Smooth muscle cell of the brain vasculature (primary cell): ENCODE measurements at places on chromosomes 1 and 21.

- DNase-seq, result no peak
Observed at GRCh38 chr1:21779613-21780521, 3.1 kb downstream of the USP48 start.

DNA sequence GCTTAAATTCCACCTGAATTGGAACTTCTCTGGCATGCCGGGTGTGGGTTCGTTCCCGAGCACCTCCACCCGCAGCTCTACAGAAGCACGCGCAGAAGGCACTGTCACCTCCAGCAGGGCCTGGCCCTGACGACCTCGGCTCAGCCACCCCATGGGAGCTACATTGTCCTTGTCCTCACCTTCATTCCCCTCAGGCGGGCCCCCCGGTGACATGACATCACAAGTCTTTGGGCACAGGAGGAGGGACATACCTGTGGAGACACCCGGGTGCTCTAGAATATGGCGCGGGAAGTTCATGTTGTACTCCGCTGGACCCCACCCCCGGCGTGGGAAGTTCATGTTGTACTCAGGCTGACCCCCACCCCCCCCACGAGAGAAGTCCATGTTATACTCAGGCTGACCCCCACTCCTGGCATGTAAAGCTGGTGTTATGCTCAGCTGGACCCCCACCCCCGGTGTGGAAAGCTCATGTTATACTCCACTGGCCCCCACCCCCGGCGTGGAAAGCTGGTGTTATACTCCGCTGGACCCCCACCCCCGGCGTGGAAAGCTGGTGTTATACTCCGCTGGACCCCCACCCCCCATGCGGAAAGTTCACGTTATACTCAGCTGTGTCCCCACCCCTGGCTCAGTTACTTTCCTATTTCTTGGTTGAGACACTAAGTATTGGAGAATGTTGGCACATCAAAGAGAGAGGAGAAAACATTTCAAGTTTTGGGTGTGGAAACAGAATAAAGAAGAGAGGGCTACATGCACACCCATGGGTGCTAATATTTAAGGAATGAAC, 37.6 kb downstream of the UMODL1 start:
- no peak for DNase-seq

DNA sequence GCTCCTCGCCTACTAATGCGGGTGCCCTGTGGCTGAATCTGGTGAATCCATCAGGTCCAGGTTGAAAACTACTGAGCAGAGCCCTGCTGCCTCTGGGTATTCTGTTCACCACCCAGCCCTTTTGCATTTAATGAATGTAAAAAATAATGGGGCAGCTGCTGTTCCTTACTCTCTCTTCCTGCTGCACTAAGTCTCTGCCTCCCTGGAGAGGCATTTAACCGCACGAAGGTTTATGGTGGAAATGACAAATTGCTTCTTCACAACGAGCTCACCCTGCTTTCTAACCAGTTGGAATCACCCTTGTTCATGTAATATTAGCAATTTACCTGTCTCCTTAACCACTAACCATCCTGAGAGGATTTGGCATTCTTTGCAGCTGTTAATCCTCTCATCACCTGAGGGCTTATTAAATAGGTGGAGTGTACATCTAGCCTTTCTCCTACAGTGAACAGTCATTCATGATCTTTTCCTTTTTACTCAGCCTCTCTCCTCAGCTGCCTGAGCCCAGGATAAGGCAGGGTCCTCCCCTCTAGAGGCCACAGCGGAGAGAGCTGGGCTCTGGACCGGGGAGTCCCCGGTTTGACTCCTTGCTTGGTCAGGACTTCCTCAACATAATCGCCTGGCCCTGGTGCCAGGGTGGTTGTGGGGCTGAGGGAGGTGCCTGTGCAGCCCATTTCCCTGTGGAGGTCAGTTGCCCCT, 97.6 kb downstream of the NOS1AP start:
- no peak for DNase-seq

- DNase-seq, result no peak
Observed at GRCh38 chr1:234509457-234510328, 30.7 kb upstream of the TARBP1 start.

DNA sequence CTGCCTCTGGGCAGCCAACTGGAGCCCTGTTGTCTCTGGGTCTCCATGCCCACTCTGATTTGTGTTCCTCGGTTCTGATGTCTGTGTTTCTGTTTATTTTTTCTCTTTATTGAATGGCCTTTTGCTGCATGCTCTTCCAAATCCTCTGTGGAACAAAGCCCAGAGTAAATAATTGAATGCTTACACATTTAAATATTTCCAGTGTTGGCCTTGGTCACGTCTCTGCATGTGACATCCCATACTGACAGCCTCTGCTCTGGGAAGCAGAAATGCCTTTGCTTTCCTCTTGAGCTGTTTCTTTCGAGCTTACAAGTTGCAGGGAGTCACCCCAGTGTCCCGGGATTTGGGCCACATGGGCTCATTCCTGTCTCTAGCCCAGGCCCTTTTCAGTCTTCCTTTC, 267.9 kb downstream of the PTPRU start:
- DNase-seq, result no peak

GRCh38 chr1:19346026-19346425, 33.9 kb downstream of the SLC66A1 start:
- DNase-seq, result no peak

GRCh38 chr1:77631751-77632150, 50.7 kb downstream of the ZZZ3 start:
- no peak for DNase-seq

DNA sequence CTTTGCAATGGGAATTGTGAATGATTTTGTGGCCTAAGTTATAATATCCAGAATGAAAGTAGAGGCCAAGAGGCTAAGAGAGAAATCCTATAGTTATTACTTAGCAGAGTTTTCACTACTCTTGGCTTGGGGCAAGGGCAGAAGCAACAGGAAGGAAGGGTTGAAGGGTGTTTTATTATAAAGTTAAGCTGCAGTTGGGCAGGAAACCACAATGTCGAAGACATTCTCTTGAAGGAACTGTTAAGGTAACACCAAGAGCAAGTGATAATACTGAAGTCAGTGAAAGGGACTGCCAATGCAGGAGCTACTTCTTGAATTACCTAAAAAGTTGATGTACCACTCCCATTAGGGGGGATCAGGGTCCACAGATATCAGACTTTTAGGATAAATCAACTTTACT, 8.3 kb downstream of the XCL2 start:
- no peak for DNase-seq

- no peak for DNase-seq
Observed at GRCh38 chr1:89539128-89539527, 14.5 kb downstream of the LRRC8B start.

DNA sequence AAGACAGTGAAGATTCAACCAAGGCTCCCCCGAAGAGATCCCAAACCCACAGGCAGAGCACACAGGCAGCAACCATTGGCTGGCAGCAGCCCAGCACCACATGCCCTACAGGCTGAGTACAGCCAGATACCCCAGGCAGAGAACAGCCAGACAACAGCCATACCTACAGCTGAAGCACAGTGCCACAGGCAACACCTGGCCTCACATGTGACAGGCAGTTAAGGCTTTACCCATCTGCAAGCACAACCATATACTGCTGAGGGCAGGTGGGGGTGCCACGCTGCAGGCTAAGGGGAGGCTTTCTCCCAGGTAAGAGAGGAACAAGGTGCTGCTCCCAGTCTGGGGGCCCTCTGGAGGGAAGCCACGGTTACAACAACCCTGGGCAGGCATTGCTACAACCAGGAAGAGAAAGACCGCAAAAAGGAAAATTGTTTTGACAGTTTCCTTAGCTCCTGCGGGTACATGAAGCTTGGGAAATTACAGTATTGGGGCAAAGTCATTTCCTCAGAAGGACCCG, 12.3 kb downstream of the CHIT1 start:
- DNase-seq, result no peak

DNA sequence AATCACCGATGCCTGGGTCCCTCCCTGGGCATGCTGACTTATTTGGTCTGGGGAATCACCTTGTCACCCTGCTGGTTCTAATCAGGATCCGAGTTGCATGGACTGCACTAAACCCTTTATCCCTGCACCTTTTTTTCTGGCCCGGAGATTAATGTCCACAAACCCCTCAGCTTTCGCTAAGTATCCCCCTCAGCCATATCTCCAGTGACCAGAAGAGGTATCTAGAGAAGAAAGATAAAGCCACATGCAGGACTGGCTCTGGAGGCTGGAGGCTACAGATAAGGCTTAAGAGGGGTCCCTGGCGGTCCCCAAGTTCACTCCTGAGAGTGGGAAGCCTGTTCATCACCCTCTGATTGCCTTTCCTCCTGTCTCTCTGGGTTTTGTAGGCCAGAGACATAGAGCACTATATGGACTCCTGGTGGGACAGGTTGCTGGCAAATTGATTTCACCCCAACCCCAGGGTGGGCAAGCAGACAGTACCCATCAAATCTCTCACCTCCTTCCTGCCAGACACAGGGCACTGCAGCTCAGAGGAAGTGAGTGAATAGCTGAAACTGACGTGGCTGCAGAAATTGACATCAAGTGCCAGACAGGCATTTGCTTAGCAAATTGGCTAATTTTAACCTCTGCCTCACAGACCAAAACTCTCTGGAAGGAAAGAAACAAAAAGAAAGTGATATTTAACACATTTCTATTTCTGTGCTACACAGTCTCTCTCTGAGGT, 38.8 kb downstream of the HMGB4 start:
- DNase-seq, result no peak

- DNase-seq, result no peak
Observed at GRCh38 chr1:229075217-229075616, 195.7 kb upstream of the RAB4A start.

GRCh38 chr1:45359882-45360513, 19.8 kb upstream of the MUTYH start:
- peak; percentile 55 for DNase-seq

DNA sequence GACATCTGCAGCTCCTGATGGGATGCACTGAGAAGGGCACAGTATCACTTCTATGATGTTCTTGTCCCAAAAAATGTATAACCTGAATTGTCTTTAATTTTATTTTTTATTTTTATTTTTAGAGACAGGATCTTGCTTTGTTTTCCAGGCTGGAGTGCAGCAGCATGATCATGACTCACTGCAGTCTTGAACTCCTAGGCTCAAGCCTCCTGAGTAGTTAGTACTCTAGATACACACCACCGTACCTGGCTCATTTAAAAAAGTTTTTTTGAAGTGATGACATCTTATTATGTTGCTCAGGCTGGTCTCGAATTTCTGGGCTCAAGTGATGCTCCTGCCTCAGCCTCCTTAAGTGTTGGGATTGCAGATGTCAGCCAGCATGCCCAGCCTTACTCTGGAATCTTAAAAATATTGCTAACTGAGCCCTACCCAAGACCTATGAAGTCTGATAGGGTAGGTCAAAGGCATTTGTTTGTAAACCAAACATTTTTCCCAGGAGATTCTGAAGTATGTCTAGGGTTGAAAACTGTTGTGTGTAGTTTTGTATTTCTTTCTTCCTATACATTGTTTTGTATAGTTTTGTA, 68.9 kb downstream of the ATF6 start:
- no peak for DNase-seq

GRCh38 chr1:39408641-39409054, 82.8 kb upstream of the BMP8A start:
- DNase-seq, result peak; percentile 89

DNA sequence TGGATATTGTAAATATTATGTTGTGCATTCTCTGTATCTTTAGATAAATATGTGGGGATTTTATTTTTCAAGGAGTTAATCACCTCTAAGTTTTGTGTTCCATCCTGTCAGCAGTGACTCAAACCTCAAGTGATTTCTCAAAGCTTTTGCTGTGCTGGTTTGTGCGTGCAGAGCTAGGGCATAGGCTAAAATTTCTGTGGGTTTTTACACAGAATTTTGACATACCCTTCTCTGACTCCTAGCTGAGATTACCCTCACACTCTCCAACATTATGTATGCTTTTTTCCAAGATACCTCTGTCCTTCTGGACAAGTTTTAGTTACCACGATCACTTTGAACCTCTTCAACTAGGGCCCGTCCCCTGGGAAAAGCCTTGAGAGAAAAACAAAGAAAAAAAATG, 384.9 kb downstream of the NCAM2 start:
- DNase-seq, result peak; percentile 39

DNA sequence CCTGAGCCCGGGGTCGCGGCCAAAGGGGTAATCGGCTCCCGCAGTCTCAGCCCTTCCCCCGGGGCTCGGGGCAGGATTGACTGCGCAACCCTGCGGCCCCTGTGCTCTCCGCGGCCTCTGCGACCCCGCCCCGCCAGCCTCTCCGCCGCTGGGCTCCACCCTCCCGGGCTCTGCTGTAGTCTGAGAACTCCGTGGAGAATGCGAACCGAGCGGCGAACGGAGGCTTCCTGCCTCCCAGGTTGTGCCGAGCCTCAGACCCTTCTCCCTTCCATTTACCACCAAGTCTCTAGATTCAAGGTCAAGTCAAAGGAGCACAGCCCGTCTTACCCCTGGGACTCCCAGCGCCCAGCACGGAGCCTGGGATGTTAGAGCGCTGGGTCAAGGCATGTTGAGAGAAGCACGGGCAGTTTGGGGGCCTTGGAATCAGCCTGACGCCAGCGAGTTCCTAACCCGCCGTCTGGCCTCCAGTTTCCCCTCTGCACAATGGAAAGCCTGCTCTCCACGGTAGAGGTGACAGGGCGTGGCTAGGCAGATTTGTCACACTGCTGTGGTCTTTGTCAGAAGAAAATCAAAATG, 3.0 kb downstream of the ATP2B4 start:
- no peak for DNase-seq

DNA sequence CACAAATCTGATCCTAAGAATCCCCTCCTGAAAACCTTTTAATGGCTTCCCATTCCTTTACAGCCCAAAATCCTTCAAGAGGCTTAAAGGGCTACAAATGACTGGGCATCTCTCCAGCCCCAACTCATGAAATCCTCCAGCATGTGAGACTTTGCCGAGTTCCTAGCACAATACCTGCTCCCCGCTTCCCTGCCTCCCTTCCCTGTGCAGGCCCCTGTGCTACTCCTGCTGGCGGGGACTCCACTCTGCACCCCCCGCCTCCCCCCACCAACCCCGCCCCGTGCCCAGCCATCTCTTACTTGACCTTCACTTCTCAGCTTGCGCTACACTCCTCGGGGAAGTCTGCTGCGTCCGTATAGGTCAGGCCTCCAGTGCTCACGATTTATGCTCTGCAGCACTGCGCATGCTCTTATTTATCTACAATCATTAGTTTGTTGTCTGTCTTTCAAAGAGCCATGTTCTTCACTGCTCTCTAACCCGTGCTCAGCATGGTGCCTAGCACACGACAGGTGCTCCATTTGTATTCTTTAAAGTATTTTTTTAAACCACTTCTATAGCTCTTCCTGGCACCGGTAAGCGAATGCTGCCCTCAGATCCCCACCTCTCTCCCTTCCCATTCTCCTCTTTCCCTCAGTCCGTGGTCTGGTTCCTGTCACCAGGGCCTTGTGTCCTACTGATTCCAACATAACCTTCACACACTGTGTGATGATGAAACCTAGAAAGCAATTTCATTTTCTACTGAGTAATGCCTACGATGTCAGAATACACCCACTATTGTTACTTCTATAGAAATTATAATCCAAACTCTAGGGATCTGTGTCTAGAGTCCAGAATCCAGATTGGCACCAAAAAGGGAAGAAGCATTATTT, 37.5 kb upstream of the PLA2G2C start:
- no peak for DNase-seq

GRCh38 chr1:5982868-5983267, 9.4 kb downstream of the NPHP4 start:
- DNase-seq, result no peak

DNA sequence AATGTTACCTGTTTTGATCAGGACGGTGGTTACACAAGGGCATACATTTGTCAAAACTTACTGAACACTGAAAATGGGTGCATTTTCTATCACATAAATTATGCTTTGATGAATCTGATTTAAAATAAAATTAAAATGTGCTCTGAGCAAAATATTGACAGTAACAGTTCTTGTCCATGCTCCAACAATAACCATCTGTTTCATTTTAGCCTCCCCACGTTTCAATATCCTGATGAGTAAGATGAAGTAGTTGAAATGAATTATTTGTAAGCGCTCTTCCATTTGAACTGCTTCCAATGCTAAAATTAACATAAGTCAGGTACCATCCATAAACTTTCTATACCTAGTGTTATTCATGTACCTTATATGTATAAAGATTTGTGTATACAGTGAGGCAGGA, 365.4 kb downstream of the LTN1 start:
- DNase-seq, result no peak
